Effector memory CD4-positive, alpha-beta T cell (primary cell): ENCODE measurements at places on chromosomes 7 and 10.

GRCh38 chr10:5515948-5516761 is 8.6 kb upstream of the CALML3 start:
- no peak for DNase-seq

DNA sequence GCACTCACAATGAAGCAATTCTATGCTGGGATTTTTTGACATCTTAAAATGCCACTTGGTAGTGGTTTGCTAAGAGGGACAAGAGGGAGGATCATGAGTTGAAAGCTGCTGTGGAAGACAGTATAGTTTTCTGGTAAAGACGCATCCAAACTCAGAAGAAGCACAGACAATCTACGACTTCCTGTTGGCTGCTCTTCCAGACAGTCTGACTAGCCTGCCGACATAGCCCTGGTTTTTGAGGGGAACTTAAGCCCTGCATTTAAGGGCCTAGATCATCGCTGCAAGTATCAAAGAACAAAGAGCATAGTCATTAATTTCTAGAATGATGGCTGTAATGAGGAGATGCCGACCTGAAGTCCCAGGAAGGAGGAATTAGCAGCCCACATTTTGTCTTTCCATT is 99.9 kb upstream of the IKZF1 start:
- DNase-seq, result peak; percentile 37

GRCh38 chr10:52004342-52004949 is 305.1 kb upstream of the CSTF2T start:
- no peak for DNase-seq

DNA sequence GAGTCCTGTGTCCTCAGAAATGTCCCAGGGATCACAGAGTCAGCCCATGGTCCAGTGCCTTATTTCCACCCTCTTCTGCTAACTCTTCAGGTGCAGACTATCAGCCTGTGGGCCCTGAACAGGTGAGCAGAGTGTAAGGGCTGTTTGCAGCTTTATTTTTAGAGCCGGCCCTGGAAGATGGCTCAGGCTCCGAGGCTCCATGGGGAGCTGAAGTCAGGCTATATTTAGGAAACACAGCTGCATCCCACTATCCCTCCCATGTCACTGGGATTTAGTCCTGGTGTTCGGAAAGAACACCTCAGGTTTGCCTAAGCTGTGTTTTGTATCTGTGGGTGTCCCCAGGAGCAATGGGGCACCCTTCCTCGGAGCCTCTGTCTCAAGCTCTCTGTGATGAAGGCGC is 126.9 kb downstream of the RPS24 start:
- DNase-seq, result no peak

- no peak for DNase-seq
Measured at GRCh38 chr10:58969576-58969975, 206.9 kb upstream of the PHYHIPL start.

DNA sequence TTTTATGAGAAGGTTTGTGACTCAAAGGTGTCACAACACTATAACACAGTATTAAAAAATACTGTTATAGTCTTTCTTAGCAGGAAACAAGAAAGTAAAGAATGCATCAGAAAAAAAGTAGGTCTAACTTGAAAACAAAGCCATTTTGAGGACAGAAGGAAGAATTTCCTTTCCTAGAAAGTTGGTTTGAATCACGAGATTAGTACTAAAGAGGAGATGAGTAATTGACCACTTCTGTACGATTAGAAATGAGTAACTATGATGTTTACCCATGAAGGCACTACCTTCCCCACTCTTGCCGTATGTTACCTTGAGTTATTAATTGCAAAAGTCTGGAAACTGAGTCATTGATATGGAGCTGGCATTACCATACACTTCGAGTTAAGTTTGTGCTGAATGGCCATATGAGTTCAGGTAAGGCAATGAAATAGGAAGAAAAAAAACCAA is 65.2 kb downstream of the FAM185A start:
- no peak for DNase-seq

DNA sequence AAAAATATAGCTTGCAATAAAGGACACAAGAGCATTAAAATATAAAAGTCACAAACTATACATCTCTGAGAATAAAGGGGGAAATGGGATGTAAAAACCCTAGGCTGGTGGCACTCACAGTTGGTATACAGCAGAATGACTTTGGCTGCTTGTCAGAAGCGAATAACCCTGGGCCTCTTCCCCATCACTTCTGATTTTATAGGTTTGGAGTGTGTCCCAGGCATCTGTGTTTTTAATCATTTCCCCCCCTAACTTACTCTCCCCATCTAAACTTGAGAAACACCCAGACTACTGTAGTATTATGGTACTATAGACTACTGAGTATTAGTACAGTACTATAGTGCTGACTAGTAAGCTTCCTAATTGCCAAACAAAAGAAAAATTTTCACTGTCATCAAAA is 1.8 kb upstream of the RPA3 start:
- DNase-seq, result no peak

DNA sequence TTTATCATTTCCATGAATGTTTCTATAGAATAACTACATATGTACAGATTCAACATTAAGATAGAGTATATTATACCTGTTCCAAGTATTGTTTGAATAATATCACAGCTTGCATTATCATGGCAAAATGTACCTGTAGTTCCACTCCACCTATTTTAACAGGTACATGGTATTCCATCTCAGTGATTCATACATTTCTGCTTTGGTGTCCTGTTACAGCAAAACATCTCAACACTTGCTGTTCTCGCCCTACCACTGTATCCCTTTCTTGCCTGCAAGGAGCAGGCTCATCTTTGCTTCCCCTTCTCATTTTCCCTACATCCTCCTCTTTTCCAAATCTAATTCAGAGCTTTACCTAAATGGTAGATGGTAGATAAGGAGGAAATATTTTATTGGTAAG is 27.1 kb upstream of the SGCE start:
- DNase-seq, result no peak

GRCh38 chr7:38465956-38466355 is 165.2 kb downstream of the AMPH start:
- no peak for DNase-seq

- DNase-seq, result no peak
Measured at GRCh38 chr7:30224511-30225062, 59.8 kb upstream of the ZNRF2 start.

GRCh38 chr10:123604506-123604905 is 61.6 kb upstream of the GPR26 start:
- DNase-seq, result no peak

- DNase-seq, result no peak
Measured at GRCh38 chr7:102810916-102811315, 62.1 kb downstream of the FAM185A start.

- DNase-seq, result no peak
Measured at GRCh38 chr10:97914171-97914836, 64.7 kb downstream of the GOLGA7B start.

GRCh38 chr10:124151466-124152095 is 58.2 kb upstream of the CHST15 start:
- no peak for DNase-seq
